ENCODE measurements at places on chromosomes 2 and 18.

DNA sequence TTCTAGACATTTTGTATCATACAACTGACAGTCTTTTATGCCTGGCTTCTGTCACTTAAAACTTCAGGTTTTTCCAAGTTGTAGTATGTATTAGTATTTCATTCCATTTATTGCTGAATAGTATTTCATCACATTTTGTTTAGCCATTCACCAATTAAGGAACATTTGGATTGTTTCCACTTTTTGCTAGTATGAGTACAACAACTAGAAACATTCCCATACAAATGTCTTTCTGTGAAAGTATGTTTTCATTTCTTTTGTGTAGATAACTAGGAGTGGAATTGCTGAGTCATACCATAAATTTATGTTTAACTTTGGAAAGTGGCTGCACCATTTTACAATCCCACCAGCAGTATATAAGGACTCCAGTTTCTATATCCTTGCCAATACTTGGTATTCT lies 135.9 kb downstream of the ATAD2B start:
- DNase-seq = peak; percentile 82

- peak; percentile 49 for DNase-seq
Measured at GRCh38 chr2:221673248-221673647, 101.1 kb upstream of the EPHA4 start.

DNA sequence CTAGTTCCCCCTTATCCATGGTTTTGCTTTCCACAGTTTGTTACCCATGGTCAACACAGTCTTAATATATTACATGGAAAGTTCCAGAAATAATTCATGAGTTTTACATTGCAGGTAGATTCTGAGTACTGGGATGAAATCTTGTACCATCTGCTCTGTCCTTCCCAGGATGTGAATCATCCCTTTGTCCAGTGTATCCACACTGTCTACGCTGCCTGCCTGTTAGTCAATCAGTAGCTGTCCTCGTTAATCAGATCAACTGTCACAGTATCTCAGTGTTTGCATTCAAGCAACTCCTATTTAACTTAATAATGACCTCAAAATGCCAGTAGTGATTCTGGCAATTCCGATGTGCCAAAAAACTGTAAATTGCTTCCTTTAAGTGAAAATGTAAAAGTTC lies 76.3 kb downstream of the DYNC1I2 start:
- DNase-seq = peak; percentile 77

DNA sequence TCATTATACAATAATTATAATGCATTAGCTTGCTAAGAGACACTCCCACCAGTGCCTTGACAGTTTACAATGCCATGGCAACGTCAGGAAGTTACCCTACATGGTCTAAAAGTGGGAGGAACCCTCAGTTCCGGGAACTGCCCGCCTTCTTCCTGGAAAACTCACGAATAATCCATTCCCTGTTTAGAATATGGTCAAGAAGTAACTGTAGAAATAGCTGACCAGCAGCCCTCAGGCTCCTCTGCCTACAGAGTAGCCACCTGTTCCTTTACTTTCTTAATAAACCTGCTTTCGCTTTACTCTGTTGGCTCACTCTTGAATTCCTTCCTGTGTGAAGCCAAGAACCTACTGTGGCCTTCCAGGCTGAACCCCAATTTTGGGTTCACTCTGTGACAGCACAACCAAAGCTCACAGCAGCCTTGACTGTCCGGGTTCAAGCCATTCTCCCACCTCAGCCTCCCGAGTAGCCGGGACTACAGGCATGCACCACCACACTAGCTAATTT lies 20.0 kb upstream of the PTPN2 start:
- DNase-seq = no peak

- DNase-seq = peak; percentile 44
Measured at GRCh38 chr2:88530081-88530480, 77.6 kb upstream of the FOXI3 start.

GRCh38 chr2:138757384-138757783 lies 22.8 kb downstream of the NXPH2 start:
- no peak for DNase-seq

- DNase-seq = no peak
Measured at GRCh38 chr2:24597181-24597870, 106.3 kb downstream of the NCOA1 start.

DNA sequence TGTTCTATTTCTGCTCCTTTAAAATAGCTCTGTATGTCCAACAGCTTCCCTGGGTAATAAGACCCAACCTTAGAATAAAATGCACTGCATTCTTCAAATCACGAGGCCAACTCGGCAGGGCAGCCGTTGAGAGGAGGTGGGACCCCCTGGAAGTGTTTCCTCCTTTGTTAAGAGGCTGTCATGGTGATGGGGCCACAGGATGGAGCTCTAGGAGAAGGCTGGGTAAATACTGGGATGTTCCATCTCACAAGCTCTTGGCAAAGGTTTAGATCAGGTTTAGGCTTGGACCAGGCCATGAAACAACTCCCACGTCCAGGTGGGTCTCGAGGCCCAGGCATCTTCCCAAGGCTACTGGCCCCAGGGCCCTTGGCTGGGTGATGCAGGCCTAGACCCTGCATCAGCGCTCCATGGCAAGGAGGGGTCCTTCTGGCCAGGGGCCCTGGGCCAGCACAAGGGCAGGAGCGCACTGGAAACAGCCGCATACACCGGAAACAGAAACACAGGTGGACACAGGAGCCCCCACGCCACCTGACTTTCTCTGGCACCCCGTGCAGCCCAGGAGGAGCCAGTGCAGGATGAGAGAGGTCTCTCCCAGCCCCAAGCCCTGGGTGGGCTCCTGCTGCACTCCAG lies 38.8 kb upstream of the OTOS start:
- DNase-seq = no peak

- DNase-seq = no peak
Measured at GRCh38 chr2:120566331-120567035, 169.2 kb upstream of the GLI2 start.

- DNase-seq = peak; percentile 23
Measured at GRCh38 chr2:1715184-1716013, 28.9 kb downstream of the PXDN start.

GRCh38 chr2:102321941-102322719 lies 10.8 kb downstream of the IL1RL1 start:
- no peak for DNase-seq

- DNase-seq = peak; percentile 9
Measured at GRCh38 chr18:21904856-21905255, 164.3 kb downstream of the MIB1 start.

DNA sequence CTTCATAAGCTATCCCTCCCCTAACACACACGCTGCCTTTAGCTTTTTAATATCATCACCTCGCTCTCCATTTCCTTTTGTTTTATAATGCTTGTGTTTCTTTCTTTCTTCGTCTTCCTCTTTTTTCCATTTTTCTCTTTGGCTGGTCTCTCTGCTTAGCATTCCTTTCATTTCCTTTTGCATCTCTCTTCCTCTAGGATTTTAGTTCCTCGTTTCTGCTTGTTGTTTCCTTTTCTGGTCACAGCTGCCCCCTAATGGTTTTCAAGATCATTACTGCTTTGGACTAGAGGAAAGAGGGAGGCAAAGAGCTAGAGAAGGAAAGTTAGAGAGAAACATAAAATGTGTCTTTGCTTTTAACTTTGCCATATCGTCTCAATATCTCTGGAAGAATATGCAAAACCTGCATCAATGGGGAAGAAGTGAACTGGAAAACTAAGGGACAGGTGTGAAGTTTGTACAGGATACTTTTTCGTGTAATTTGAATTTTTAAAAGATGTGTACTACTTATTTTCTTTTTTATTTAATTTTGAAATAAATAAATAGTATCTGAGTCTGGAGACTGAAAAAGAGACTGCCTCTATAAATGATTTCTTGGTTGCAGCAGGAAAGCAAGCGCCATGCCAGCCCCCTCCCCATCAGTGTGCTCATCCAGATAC lies 6.3 kb upstream of the NRP2 start:
- peak; percentile 73 for DNase-seq

DNA sequence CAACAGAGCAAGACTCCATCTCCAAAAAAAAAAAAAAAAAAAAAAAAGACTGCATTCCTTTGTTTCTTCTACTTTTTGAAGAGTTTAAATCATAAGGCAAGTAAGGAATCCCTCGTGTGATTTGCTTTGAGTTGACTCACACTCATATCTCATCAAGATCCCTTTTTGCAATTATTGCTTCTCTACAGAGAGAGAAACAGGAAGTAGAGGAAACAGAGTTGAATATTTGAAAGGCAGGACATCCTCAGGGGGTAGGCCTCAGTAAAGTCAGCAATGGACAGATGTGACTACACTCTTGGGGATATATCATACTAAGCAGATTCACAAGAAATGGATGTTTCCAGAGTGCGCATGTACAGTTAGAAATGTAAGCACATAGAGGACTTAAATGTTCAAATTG lies 11.2 kb upstream of the EFR3B start:
- DNase-seq = no peak

GRCh38 chr18:61448316-61448715 lies 115.1 kb downstream of the CDH20 start:
- DNase-seq = no peak

Measured in PC-3 (cell line).